ENCODE measurements at places on chromosomes 4 and X.

DNA sequence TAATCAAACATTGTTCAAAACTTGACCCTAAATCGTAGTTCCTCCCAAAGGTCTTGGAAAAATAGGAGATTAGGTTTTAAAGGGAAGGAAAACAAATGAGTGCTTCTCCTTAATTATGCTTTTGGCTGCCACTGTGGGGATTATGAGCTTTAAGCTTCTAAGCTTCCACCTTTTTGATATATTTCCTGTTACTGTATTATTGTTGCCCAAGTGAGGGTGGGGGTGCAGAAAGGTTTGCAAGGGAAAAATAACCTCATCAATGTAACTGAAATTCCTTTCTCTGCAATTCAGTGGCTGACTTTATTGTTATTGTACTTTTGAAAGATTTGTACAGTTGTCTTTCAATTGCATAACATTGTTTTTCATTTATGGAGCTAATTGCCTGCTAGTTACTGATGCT is 285.1 kb downstream of the FRMPD4 start:
- no peak for DNase-seq

- no peak for DNase-seq
Measured at GRCh38 chr4:74284053-74284452, 24.2 kb upstream of the EPGN start.

- no peak for DNase-seq
Measured at GRCh38 chr4:153507310-153508073, 41.3 kb downstream of the TMEM131L start.

DNA sequence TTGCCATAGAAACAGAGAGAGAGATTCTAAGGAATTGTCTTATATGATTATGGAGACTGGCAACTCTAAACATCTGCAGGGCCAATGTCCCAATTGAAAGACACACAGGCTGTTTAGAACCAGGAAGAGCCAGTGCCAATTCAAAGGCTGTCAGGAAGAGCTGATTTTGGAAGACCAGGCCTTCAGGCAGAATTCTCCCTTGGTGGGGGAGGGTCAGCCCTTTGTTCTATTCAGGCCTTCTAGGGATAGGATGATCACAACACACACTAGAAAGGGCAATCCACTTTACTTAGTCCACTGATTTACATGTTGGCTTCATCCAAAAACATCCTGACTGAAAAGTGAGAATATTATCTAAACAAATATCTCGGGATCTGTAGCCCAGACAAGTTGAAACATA is 15.2 kb downstream of the C4orf46 start:
- no peak for DNase-seq

DNA sequence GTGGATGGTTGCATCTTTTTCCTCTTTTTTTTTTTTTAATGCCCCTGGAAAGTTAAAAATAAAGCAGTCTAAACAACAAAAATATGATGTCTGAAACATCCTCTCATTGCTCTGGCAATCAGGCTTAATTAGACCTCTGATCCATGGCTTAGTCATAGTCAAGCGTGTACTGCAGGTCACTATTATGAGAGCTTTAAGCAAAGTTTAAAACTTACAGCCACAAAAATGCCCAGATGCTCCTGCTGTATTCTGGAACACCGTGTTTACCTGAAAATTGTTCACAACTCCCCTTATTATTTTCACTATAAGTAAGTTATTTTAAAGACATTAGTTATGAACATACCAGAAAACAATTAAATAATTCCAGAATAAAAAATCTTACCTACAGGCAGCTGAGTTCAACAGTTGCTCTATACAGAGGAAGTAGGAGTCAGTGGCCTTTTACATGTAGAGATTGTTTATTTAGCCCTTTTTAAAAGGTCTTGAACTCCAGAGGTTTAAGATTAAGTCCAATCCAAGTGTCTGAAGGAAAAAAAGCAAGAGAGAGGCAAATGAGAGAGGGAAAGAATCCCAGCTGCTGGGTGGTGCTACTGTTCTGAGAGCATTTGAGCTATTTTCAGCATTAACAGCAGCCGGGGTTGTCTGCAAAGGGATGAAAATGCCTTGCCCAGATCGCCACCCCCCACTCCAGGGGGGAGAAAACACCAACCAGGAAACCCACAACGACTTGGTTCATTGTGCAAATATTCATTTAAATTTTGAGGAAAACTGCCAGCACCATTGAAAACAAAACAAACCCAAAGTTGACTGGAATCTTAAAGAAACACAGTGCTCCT is 36.9 kb downstream of the SORBS2 start:
- DNase-seq, result no peak

DNA sequence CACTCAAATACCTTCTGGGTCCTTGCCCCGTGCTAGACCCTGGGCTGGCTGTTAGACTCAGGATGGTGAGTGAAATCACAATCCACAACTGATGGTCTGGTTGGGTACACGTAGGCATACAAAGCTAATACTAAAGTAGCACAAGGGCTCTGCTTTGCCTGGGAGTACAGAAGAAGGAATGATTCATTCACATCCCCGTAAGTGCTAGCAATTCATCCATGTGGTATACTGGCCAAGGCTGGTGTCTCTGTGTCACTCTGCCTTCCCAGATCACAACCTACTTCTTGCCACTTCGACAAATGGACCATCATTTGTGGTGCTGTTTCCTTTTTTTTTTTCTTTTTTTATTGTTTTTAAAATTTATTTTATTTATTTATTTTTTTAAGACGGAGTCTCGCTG is 19.7 kb upstream of the RBM47 start:
- no peak for DNase-seq

DNA sequence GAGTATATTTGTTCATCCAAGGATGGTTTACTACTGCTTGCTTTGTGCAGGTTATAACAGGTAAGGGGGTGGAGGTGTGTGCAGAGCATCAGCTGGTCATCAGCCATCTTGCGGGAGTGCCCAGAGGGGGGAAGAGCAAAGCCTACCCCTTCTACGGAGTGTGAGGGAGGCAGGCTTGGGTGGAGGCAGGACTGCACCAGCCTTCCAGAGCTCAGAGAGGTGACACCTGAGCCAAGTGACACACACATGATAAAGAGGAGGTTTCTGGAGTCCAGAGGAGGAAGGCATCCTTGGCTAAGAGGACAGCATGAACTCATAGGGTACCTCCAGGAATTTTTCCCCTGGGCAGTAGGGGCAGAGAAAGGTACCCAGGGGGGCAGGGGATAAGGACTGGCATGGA is 126.6 kb downstream of the TBL1X start:
- no peak for DNase-seq

DNA sequence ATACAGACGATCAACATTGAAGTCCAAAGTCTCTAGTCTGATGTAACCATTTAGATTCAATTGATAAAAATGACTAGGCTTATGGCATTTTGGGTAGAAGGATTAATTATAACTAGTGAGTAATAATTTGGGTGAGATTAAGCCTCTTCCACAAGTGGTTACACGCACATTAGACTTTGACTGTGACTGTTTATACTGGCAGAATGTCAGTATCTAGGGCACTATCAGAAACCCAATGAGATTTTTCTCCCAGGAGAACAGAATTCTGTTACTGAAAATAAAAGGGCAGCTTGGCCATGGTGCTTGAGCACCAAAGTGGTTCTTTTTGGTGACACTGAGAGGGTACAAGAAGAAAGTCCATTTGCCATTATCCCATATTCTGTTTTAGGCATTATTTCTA is 3.3 kb downstream of the PLS3 start:
- DNase-seq, result no peak

DNA sequence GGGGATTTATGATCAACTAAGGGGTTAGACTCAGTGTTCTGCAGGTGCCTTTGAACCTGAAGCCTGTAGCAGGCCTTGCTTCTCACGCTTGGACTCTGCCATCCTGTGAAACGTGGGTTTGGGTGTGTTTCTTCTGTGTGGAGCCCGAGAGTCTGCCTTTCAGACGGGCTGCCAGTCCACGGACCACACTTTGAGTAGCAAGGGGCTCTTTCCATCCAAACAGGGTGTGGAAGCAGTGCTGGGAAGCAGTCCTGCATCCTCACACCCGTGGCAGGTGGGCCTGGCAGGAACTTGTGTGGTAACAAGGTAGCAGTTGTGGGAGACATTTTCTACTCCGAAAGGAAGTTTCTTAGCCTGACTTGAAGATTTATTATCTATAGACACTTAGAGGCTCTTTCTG is 22.7 kb downstream of the RGS12 start:
- no peak for DNase-seq

- no peak for DNase-seq
Measured at GRCh38 chr4:122431351-122431750, 25.2 kb downstream of the IL2 start.

DNA sequence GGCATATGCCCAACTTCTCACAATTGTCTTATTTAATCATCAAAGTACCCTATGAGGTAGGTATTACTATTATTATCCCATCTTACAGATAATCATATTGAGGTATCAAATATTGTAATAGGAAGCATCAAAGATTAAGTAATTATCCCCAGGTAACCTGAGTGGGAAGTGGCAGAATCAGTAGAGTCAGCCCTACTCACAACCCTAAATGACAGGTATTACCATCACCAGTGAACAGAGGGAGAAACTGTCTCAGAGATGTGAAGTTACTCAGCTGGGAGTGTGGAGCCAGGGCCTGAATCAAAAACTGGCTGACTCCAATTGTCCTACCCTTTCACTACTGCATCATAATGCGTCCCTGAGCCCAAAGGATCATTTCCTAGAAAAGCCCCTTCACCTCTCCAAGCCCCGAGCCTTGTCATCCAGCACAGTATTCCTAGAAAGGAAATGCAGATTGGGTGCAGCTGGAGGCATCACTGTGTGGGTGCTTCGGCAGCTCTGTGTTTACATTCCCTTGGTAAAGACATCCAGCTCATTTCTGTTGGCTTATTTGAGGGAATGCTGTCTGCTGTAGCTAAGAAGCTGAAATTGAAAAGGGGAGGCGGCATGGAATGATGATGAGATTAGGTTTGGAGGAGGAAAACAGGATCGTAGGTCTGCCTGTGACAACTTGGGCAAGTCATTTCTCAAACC is 72.8 kb downstream of the DHX15 start:
- no peak for DNase-seq

- DNase-seq, result no peak
Measured at GRCh38 chr4:92961881-92962280, 658.1 kb downstream of the GRID2 start.

DNA sequence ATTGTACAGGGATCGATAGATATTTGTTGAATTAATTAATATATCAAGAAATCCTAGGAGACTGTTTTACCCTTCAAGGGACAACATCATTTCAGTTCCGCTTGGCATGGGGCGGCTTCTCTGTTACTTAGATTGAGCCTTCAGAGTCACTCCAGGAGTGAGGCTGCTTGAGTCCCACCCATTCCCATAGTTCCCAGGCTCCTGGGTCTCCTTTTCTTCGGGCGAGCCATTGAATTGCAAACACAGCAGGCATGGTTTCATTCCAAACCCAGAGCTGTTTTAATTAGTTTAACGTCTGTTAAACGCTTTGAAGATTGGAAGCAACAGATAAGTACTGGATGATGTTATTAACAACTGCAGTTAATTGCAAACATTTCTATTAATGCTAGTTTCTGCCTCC is 571 bp upstream of the EDA start:
- no peak for DNase-seq

- DNase-seq, result no peak
Measured at GRCh38 chr4:57445686-57446085, 335.5 kb upstream of the IGFBP7 start.

DNA sequence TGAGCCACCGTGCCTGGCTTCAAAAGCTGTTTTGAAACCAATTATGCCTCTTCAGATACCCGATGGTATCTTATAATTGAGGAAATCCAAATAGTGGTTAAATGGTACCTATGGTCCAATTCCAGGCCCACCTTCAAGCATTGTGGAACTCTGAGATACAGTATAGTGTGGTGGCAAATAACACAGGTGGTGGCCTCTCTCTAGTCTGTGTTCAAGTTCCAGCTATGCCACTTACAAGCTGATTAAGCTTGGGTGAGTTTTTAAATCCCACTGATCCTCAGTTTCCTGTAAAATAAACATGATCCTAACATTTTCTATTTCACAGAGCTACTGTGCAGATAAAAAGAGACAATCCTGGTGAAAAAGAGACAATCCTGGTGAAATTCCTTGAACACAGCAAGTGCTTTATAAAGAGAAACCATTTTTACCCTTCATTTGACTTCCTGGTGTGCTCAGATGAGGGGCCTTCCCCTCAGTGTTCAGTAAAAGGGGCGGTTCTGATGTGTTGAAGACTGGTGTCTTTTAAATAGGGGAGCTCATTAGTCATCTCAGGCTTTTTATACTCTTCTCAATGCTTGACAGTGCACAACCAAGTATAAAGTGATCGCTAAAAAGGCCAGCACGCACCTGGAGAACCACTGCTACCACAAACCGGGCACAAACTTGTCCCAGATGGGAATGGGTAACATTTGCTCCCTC is 30.8 kb upstream of the CD40LG start:
- DNase-seq, result peak; percentile 60

- DNase-seq, result no peak
Measured at GRCh38 chr4:25253071-25253445, 19.2 kb downstream of the PI4K2B start.

DNA sequence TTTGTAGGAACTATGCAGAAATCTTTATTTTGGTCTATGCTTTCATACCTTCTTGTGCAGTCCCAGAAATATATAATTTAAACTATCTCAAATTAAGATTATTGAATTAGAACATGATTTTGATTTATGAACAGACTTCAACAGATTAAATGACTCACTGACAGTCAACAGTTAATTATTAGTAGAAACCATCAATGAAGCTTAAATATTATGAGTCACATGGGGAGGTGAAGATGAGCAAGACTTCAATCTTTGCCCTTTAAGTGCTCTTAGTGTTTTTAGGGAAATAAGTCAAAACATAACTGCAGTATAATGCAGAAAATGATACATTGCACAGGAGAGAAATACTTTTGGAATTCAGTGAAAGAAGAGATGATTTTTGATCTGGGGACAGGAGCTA is 81.5 kb upstream of the BMP3 start:
- no peak for DNase-seq

GRCh38 chrX:29775890-29776289 is 439.5 kb upstream of the MAGEB2 start:
- no peak for DNase-seq

DNA sequence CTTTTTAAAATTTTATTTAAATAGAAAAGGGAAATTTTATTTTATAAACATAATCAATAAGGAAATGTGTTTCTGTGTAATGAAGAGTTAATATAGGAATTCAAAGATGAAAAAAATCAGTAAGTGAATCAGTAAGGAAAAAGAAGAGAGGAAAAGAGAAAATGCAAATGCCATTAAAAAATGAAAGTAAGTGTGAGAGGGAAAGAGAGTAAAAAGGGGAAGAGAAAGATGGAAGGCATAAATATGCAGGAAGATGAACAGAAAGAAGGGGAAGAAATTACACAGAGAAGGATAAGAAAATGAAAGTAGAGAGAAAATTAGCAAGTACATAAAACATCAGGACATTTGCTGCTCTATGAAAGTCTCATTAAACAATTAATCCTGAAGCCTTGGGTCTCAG is 349.9 kb downstream of the FSTL5 start:
- no peak for DNase-seq

DNA sequence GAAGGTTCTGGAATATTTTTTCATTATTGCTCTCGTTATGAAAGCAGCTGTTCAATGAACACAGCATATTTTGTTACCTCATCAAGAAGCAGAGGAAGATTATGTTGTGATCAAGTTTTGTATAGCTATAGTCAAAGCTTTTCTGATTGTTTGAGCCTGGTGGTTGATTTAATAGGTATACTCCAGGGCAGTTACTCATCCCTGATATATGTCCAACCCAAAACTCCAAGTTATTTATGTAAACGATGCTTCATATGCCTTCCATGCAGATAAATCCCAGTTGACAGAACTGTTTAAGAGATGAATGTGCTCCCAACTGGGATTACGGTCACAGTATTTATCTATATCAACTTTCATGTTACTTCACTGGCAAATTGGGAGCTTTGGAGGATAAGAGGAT is 19.1 kb downstream of the NAA11 start:
- no peak for DNase-seq

GRCh38 chr4:93203708-93204107 is 624.8 kb upstream of the ATOH1 start:
- DNase-seq, result no peak

All from CD4-positive, alpha-beta T cell treated with Interleukin-15 for 4 hours (primary cell).